ENCODE measurements at places on chromosomes 12 and 14. TPM values are rescaled to one million over a fixed set of nuclear protein-coding genes. Genes with fewer than 3 reads are reported as not detected.
A peak's percentile ranks its signal among the peaks of the same experiment; 100 is the strongest.

DNA sequence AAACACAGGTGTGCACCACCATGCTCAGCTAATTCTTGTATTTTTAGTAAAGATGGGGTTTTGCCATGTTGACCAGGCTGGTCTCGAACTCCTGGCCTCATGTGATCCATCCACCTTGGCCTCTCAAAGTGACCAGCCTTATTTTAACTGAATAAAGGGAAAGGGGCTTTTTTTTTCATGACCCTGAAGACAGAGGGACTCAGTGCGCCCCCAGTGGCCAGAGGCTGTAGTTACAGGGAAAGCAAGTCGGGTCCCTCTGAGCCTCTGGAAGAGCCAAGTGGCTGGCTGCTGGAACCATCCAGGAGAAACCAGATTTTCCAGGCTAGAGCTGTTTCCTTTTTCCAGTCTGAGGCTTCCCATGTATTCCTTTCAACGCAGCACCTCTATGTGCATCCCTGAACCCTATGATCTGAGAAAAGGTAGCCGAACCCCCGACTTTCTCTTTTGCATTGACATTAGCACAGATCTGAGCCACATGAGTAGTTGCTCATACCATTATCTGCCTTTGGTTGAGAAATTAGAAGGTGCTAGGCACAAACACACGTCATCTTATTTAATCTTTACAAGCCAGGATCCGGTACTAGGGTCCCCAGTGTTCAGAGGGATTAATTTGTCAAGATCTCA, 342.7 kb downstream of the CACNA1C start:
- DNase-seq = peak; percentile 51

GRCh38 chr12:56120158-56120846, 2.2 kb downstream of the ZC3H10 start:
- DNase-seq = no peak

- DNase-seq = no peak
Measured at GRCh38 chr12:110861729-110862128, 14.9 kb downstream of the CCDC63 start.

DNA sequence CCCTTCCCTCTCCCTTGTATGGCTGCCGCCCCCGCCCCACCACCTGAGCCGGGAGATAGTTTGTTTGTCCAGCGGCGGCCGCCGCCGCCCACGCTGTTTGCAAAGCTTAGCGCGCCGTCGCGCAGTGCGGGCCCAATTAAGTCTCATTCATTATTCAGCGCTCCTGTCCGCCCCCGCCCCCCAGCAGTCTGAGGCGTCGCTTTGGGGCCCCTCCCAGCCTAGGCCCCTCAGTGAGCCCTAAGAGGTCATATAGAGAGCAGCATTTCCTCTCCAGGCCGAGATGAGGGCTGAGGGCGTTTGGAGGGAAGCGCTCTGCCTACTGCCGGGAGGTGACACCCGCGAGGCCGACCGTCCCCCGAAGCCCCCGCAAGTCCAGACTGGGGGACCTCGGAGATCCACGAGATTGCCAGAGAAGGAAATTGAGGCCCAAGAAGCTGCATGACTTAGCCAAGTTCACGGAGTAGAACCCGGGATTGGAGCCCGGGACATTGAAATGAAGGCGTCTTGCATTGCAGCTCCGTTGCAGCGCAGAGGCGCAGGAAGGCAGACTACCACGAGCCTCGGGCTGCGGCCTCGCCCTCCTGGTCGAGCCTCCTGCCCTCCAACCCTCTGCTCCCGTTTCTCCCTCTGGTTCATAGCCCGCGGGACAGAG, at the start of gene DNAJC22:
Gene DNAJC22, plus strand, starts transcription at position 230 of the 652 bp plus-strand sequence. CDS start 1,985 bp downstream, outside the sequence.
- DNase-seq = no peak

DNA sequence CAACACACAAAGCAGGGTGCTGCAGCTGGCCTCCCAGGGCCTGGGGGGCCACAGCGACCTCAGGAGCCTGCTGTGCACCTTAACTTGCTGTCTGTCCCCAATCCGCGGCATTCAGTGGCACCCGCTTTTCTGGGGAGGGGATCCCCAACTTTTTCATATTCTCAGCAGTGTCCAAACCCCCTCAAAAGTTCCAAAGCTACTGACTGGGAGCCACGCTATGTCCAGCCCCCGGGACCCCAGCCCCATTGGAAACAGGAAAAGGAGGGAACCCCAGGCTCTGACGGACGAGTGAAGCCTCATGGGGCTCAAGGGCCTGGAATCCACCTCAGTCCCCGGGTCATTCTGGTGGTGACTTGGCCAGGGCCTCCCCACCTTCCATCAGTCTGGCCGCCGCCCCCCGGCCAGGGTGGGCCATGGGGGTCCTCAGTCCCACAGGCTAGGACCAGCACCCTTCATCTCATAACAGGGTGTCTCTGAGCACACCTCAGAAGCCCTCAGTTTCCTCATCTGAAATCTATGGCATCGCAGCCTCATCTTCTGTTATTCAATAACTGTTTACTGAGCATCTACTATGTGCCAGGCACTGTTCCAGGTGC, 127.3 kb downstream of the NCOR2 start:
- no peak for DNase-seq

GRCh38 chr14:97887690-97888089, 1090.5 kb downstream of the VRK1 start:
- DNase-seq = no peak

- DNase-seq = no peak
Measured at GRCh38 chr12:105960319-105961083, 178.3 kb downstream of the NUAK1 start.

- DNase-seq = no peak
Measured at GRCh38 chr12:53935383-53936341, 3.0 kb upstream of the HOXC13 start.

- DNase-seq = no peak
Measured at GRCh38 chr14:102019006-102019540, 54.7 kb downstream of the DYNC1H1 start.

- DNase-seq = no peak
Measured at GRCh38 chr12:13044906-13045299, 722 bp downstream of the FAM234B start.

DNA sequence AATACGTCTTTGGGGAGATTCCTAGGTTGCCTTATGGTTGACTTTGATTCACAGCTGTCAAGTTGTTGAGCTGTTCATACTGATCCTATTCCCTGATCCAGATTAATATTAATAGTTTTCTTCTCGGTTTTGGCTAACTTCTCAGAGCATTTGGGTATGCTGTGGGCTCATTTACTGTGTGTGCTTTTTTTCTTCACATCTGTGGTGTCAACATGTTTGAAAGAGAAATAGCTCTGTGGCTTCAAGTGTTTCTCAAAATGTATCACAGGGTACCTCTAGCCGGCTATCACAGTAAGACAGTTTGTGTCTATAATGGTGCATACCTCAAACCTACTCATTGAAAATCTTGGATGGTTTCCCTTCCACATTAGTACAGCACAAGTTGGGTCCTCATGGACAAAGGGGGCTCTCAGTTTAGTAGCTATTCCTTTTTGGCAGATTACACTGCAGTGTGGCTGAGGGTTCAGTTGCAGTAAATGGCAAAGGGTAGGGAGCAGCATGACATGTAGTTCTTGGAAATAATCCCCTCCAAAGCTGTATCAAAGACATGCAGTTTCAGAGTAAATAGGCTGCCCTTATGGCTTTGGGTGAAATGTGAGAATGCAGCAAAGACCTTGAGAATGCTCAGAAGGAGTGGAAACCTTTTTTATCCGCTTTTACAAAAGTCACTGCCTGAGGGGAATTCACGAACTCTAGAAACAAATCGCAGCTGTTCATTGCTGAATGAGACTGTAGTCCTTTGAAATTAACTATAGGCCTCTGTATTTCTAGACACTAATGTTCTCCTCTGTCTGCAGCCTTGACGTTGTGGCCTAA, 102.4 kb upstream of the ATF1 start:
- DNase-seq = no peak

- DNase-seq = no peak
Measured at GRCh38 chr12:63018273-63018672, 83.3 kb upstream of the PPM1H start.

DNA sequence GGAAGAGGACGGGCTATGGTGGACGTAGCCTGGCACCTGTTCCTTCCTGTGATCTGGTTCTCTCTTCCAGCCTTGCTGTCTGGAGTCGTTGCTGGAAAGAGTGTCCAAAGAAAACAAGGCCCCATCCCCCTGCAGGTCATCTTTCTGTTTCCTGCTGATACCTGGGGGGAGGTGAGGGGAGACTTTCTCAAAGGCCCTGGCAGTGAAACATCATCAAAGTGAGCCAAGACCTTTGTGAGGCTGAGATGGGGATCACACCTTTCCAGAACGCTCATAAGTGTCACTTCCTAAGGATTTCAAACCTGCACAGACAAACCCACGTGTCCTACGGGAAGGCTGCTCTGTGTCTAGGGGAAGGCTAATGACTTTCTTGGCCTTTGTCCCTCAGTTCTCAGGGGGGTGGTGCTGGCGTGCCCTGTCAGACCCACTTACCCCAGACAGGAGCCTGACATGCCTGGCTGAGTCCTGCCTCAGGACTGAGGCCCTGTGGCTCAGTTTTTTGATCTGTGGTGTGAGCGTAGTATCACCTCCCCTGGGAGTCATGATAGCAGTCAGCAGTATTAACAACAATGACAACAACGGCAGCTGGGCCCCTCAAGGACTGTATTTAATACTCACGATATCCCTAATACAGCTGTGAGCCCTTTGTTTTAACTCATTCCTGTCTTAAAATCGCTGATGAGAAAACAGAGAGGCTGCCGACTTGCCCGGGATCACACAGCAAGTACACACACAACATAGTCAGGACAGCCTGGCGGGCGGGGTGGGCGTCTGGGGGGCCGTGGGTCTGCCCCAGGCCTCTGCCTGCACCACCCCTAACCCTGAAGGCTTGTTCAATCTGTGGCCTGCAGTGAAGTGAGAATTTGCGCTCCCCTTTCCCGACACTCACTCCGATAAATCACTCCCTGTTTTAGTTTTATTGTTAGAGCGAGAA, 235.2 kb downstream of the SLC41A2 start:
- no peak for DNase-seq

- DNase-seq = no peak
Measured at GRCh38 chr14:44529026-44529425, 21.9 kb upstream of the FSCB start.

DNA sequence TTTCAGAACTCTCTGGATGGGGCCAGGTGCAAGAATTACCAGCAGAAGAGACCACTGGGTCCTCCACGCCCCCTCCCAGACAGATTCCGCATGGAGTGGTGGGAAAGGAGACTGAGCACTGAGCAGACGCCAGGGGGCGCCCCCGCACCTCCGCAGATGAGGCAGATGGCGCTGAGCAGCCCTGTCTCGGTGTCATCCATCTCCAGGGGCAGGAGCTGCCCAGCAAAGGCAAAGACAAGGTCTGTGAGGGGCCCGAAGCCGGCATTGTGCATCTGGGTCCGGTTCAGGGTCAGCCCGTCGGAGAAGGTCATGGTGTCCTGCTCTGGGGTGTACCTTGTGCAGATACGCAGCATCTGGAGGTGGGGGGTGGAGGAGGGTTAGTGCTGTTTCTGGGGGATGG, 6.3 kb upstream of the ITGB7 start:
- DNase-seq = peak; percentile 83

- no peak for DNase-seq
Measured at GRCh38 chr12:41140117-41140516, 48.0 kb upstream of the PDZRN4 start.

DNA sequence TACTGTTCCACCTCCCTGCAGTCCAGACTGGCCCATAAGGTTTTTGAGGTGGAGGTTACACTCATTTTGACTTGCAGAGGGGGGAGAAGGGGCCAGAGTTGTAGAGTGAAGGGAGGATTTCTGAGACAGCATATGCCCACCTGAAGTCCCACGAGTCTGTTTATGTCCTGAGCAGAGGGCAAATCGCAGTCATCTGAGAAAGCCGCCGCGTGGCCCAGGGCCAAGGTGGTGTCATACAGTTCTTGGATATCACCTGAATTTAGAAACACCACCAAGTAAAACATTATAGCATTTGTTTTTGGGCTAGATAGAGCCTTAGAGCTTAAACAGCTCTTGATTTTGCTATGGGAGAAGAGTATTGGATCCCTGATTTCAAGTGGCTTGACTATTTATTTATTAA, 30.9 kb downstream of the TDG start:
- DNase-seq = no peak

- no peak for DNase-seq
Measured at GRCh38 chr12:123898673-123899072, 74.0 kb downstream of the CCDC92 start.

- DNase-seq = no peak
Measured at GRCh38 chr12:52179396-52179973, 12.3 kb downstream of the KRT80 start.

DNA sequence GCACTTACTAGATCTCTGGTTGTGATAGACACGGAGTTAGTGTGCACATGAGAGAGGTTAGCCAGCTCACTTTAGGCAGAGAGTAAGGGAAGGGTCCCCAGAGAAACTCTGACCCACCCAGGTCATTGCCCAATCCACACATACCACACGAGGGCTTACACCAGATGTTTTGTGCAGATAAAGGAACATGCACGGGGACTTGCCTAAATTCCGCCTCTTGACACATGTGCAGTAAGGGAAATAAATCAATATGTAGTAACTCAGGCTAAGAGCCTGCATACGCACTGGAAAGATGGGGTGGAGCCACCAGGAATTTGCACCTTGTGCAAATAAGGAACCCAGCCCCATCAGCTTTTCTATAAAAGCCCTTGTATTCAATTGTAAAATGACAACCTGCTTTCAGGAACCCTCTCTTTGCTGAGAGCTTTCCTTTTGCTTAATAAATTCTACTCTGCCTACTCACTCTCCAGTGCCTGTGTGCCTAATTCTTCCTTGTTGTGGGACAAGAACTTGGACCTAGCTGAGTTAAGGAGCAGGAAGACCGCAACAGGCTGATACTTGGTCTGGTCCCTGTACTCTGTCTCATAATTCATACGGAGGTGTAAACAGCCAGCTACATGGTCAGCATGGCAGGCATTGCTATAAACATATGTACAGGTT, 120.2 kb downstream of the EMP1 start:
- DNase-seq = no peak

GRCh38 chr14:68661226-68662225, 131.3 kb downstream of the ZFP36L1 start:
- DNase-seq = peak; percentile 41

- no peak for DNase-seq
Measured at GRCh38 chr12:29763301-29763683, 20.4 kb downstream of the TMTC1 start.

DNA sequence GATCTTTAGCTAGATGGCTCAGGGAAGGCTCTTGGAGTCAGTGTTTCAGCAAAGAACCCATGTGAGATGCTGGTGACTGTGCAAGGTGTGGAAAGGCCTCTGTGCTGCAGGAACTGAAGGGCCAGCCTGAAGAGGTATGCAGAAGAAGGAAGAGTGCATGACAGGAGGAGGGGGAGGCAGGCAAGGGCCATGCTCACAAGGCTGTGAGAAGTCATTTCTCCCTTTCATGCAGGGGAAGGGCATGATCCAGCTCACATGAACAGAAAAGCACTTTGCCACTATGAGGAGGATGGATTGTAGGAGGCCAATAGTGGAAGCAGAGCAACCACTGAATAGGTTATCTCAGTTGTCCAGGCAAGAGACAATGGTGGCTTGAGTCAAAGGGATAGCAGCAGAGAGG, 83.7 kb downstream of the SSPN start:
- DNase-seq = no peak

The TBC1D30 gene
- total RNA-seq = 24.2 TPM

The TGFB3 gene
- 315 TPM for total RNA-seq

The TBX5 gene
- 0.10 TPM for total RNA-seq

The LRP1-AS gene
- not detected for total RNA-seq

The DLGAP5 gene
- 0.21 TPM for total RNA-seq

The NRIP2 gene
- 3.6 TPM for total RNA-seq

The STYK1 gene
- total RNA-seq = 13.2 TPM

The LPAR5 gene
- 13.6 TPM for total RNA-seq

All from ureter (tissue), 1 donor.